H4 (cell line): ENCODE measurements at places on chromosomes 5 and 9. TPM values are rescaled to one million over a fixed set of nuclear protein-coding genes. Genes with fewer than 3 reads are reported as not detected.

The C9 gene
- total RNA-seq, result not detected in 2 replicates

The TSSK1B gene
- total RNA-seq, result not detected in 2 replicates

The EDIL3 gene
- total RNA-seq, result 178 and 227 TPM in 2 replicates

DNA sequence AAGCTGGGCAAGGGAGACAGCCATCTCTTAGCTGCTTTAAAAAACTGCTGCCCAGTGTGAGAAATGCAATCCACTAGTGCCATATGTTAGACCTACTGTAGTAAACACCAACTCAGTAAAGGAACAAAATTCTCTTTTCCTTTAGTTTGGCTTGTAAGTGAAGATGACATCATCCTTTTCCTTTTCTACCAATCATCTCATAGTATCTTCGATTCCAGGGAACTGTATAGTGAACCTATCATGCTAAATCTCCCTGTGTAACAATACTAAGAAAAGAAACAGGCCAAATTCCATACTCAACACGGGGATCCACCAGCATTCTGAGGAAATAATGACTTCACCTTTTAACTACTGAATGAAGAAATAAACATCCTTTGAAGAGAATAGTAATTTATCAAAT lies 100.1 kb downstream of the RAPGEF6 start:
- no peak for DNase-seq

DNA sequence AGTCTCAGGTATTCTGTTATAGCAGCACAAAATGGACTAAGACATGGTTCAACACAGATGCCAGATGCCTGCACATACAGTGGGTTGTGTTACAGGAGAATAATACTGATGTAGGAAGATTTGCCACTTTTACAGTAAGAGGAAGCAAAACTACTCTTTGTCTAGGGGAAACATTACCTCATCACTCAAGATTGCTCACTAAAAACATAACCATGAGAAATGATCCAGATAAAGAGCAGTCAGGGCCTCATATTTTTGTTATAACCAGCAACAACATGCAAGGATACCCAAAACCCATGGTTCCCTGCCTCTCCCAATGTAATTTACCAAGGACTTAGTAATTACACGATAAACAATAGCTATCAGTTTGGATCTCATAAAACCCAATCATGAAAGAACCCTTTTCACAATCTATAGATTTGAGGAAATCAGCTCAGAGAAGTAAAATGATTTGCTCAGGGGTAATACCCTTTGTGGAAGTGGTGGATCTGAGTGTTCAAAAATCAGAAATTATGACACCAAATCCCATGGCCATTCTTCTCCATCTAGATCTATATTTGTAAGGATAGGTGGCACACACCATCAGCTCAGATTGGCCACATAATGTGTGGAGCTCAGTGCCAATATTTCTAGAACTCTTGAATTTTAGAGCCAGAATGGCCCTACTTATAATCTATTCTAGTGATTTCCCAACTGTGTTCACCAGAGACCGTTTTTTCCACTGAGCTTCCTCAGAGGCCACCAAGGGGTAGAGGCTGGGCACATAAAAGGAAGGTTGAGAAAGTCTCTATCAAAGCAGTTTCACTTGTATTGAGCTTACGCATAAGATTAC lies 27.8 kb downstream of the DPYSL3 start:
- DNase-seq, result peak; percentile 41

DNA sequence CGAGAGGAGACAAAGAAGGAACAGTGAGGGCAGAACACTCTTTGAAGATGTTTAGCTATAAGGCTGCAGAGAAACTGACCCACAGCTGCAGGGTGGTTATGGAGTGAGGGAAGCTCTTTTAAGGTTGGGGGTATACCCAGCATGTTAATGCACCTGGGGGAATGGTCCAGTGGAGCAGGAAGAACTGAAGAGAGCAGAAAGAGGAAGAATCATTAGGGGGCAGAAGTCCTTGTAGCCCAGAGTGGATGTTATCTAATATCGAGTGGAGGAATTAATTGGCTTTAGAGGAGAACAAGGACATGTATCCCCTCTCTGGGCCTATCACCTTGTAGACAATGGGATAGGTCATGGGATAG lies 7.7 kb downstream of the IL4 start:
- DNase-seq, result no peak

DNA sequence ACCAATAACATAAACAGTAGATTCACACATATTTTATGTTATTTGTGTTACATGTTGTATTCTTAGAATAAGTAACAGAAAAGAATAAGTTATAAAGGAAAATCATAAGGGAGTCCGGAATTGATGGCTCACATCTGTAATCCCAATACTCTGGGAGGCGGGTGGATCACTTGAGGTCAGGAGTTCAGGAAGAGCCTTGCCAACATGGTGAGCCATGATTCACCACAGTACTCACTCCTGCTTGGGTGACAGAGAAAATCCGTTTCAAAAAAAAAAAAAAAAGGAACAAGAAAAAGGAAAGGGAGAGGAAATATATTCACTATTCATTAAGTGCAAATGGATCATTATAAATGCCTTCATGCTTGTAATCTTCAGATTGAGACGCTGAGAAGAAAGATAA lies 533.3 kb upstream of the CDH9 start:
- no peak for DNase-seq

- no peak for DNase-seq
Observed at GRCh38 chr5:150249744-150250143, 39.8 kb downstream of the CAMK2A start.

DNA sequence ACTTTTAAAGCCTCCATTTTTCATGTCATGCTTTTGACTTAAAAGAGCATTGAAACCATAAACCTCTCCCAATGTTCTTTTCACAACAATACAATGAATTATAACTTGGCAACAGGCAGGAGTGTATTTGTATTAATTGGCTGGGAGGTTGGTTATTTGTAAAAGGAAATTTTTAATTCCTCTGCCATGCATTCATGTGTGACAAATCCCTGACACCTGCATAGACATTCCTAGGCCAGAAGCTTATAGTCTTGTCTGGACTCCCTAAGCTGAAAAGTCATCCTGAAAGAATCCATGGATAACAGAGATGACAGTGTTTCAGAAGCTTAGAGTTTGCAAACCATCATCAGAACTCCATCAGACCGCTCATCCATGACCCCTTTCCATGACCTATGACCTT lies 76.3 kb upstream of the PTGER4 start:
- no peak for DNase-seq

DNA sequence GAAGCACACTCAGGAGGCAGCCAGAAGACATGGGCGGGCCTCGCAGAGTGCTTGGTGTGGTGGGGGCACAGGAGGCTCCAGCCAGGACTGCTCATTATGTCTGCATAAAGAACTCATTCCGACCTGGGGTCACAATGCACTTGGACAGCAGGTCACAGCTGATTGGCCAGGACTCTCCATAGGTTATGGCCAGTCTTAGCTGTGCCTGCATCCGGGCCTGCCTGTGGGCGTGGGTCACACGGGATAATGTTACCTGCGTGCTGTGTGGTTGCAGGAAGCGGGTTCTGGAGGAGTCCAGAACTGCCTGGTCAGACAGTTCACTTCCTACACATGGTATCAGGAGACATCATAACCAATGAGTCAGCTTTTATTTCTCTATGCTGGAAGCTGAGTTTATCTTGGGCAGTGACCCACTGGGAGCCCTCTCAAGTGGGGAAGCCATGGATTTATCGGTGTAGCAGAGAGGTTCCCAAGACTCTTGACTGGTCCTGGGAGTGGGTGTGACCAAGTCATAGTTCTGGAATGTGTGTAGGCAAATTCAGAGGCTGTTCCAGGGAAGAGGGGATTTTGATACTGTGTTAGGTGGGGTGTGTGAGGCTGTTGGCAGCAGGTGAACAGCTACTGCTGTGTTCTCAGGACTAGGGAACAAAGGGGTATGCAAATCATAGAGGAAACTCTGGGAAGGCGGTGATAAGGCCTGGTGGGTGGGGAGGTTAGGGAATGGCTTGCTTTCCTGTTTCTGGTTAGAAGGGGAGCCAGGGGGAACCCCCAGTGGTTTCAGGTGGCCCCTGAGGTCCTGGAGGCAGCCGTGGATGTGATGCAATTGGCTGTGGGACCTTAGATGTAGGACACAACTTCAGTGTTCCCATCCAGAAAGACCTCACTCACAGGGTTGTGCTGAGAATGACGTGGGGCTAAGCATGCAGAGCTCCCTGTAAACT lies 51.3 kb downstream of the ARHGEF37 start:
- DNase-seq, result peak; percentile 78

DNA sequence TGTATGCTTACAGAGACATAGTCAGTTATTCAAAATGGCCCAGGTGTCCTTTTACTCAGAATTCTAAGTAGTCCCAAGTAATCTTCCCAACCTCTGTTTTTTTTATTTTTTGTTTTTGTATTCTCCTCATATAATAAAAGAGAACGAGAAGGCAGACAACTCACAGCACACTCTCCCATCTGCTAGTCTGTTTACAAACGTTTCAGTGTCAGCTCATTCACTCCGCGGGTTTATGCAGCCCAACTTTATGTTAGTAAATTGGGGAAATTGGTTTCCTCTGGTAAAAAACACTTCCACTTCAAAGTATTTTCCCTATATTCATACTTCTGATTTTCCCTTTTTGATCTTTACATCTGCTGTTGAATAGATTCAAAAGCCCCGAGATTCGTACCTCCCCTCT lies 347.2 kb downstream of the EFNA5 start:
- no peak for DNase-seq

- no peak for DNase-seq
Observed at GRCh38 chr5:171477101-171477500, 57.7 kb downstream of the FGF18 start.

DNA sequence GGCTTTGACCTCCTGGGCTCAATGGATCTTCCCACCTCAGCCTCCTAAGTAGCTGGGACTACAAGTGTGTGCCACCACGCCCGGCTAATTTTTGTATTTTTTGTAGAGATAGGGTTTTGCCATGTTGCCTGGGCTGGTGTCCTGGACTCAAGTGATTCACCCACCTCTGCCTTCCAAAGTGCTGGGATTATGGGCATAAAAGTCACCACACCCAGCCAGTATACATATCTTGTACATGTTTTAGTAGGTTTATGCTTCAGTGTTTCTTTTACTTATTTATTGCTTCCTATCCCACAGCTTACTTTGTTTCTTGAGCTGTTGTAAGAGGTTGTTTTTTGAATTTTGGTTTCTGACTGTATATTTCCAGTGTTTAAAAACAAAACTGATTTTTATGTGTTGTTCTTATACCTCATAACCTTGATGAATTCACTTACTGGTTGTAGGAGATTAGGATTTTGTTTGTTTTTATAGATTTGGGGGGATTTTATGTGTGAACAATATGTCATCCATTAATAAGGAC lies 12.9 kb downstream of the FBXW5 start:
- no peak for DNase-seq

DNA sequence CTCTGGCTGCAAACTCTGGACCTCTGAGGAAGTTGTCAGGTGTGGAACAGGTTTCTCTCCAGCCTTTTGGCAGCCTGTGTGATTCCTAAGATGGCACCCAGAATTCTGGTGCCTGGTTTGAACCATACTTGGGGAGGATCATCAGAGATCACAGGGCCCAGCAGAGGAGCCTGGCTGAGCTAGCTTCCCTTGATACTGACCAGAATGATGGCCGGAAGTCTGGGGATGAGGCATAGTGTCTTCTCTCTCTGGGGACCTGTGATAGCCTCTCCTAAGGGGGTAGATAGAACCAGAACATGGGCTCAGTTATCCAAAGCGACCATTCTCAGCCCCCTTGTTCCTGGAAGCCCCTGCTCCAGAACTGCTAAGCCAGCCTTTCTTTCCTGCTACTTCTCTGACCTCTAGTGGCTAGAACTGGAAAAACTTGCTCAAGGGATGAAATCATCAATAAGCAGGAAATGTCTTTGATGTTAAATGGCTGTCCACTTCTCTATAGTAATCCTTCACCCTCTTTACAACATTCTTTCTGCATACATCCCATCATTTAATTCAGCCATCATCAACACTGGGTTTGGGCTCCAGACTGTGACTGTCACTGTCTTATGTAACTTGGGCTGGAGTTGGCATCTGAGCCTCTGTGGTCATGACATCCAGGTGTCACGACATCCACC lies 55.1 kb downstream of the C9orf152 start:
- peak; percentile 30 for DNase-seq

DNA sequence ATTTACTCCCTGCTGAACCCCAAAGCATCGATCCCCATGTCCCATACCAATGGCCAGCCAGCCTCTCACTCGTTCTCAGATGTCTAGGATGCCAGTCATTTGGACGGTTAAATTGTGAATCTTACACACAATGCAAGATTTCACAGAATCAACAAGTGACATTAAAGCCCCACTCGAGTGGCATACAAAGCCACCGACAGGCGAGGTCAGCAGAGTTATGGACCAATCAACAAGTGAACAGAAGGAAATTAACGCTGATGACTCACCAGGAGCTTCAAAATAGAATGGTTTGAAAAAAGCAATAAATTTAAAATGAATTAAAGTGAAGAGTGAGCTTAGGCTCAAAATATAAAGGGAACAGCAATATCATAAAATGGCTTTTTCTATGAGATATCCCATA lies 8.2 kb upstream of the RUFY1 start:
- DNase-seq, result no peak
